ENCODE measurements at places on chromosomes 11 and 22. TPM values are rescaled to one million over a fixed set of nuclear protein-coding genes. Genes with fewer than 3 reads are reported as not detected.

GRCh38 chr11:69140635-69141034 lies 15.1 kb upstream of the SMIM38 start:
- H3K36me3 ChIP-seq: peaks cover 2% of the 10 kb centered on the region
- H3K27ac ChIP-seq: no peak overlapping the region
- H3K27me3 ChIP-seq: no peaks in the 10 kb centered on the region
- no peak for DNase-seq

The TAF6L gene
- 38.6 TPM for total RNA-seq

The ABCC8 gene
- total RNA-seq: not detected

GRCh38 chr22:22547692-22548300 lies 11.3 kb downstream of the PRAME start:
- H3K27me3 ChIP-seq: no peaks in the 10 kb centered on the region
- no peaks in the 10 kb centered on the region for H3K36me3 ChIP-seq
- H3K4me3 ChIP-seq: no peak overlapping the region
- peaks cover 10% of the 10 kb centered on the region for H3K4me1 ChIP-seq
- no peak overlapping the region for H3K27ac ChIP-seq
- DNase-seq: no peak

DNA sequence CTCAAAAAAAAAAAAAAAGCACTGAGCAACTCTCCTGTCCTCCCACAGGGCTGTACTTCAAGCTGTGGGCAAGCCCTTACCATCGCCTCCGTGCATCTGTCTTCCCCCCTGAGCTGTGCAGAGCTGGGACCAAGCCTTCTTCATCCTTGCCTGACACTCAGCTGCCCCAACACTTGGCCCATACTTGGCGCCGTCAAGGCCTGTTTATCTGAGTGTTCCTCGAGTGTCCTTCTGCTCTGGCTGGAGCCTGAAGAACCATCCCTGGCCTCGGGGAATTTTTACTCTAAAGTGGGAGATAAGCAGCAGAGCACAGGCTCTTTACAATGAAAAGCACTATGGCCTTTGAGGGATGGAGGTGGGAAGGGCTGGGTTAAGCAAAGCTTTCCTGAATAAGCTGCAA lies 1.6 kb upstream of the TIRAP start:
- H3K4me3 ChIP-seq: peak overlapping the region; percentile 95
- no peak overlapping the region for H3K27ac ChIP-seq
- peaks cover 35% of the 10 kb centered on the region for H3K4me1 ChIP-seq
- no peaks in the 10 kb centered on the region for H3K27me3 ChIP-seq
- no peak for DNase-seq
- H3K36me3 ChIP-seq: peaks cover 22% of the 10 kb centered on the region

GRCh38 chr11:64934682-64935358 lies 873 bp downstream of the GPHA2 start:
- H3K4me3 ChIP-seq: no peak overlapping the region
- peaks cover 46% of the 10 kb centered on the region for H3K36me3 ChIP-seq
- no peak for DNase-seq
- H3K4me1 ChIP-seq: no peaks in the 10 kb centered on the region
- peaks cover 2% of the 10 kb centered on the region for H3K27me3 ChIP-seq

The USP35 gene
- 3.5 TPM for total RNA-seq

- H3K4me3 ChIP-seq: no peak overlapping the region
- H3K27me3 ChIP-seq: no peaks in the 10 kb centered on the region
- no peaks in the 10 kb centered on the region for H3K36me3 ChIP-seq
- H3K27ac ChIP-seq: no peak overlapping the region
- no peak for DNase-seq
- H3K4me1 ChIP-seq: peaks cover 19% of the 10 kb centered on the region
These were observed 50.1 kb upstream of the FLI1 start for GRCh38 chr11:128643661-128644317.

DNA sequence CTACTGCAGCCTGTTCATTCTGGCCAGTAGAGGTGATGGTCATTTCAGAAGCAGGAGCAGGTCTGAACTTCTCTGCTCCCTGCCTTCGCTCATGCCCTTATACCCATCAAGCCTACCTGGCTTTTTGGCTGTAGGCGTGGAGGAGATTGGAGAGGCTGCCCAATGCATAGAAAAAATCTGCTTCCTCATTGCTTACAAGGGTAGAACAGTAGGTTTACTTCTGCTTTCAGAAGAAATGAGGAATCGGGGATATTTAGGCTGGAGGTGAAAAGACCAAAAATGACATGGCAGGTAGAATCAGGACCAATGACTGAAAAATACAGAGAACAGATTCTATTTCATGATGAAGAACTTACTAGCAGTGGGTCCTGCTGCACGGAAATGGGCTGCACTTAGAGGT lies 72.9 kb upstream of the YWHAH start:
- peaks cover 83% of the 10 kb centered on the region for H3K36me3 ChIP-seq
- no peak for DNase-seq
- peak overlapping the region; percentile 19 for H3K27ac ChIP-seq
- H3K4me3 ChIP-seq: no peak overlapping the region
- no peaks in the 10 kb centered on the region for H3K27me3 ChIP-seq
- peaks cover 18% of the 10 kb centered on the region for H3K4me1 ChIP-seq

DNA sequence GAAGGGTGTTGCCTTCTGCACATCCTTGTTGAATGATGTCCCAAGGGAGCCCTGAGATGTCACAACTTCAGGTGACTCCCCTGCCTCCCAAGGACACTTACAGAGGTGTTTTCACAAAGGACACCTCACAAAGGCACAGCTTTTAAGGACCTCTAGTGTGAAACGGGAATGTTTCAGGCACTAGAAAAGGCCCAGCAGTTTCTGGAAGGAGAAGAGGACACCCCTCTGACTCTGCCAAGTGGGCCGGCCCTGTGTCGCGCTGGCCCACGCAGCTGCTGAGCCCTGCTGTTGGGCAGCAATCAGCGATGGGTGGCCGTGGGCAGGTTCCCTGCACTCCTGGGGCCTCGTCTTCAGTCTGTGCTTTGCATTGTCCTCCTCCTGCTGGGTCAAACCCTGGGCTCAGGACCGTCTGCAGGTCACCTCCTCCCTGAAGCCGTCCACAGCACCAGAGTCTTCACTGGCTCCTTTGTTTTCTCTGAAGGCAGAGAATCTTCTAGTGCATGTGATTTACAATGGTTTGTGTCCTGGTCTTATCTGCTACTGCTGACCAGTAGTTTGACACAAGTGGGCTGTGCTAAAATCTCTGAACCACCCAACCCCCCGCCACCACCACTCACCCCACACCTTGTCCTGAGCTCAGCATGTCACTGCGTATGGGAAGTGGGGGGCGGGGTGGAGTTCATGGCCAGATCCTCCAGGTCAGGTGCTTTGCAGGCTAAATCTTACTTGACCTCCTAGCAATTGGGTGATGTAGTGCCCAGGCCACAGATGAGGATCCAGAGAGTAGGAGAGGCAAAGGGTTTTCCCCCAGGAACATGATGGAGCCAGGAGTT lies 3.2 kb downstream of the LINC01488 start:
- H3K27me3 ChIP-seq: no peaks in the 10 kb centered on the region
- no peak for DNase-seq
- no peak overlapping the region for H3K27ac ChIP-seq
- no peak overlapping the region for H3K4me3 ChIP-seq
- no peaks in the 10 kb centered on the region for H3K4me1 ChIP-seq
- no peaks in the 10 kb centered on the region for H3K36me3 ChIP-seq

GRCh38 chr22:42743501-42743991 lies 22.9 kb upstream of the A4GALT start:
- peaks cover 8% of the 10 kb centered on the region for H3K27me3 ChIP-seq
- DNase-seq: no peak
- H3K4me1 ChIP-seq: peaks cover 3% of the 10 kb centered on the region
- H3K27ac ChIP-seq: no peak overlapping the region
- H3K36me3 ChIP-seq: no peaks in the 10 kb centered on the region

The CYTH4 gene
- total RNA-seq: 40.3 TPM

The PNPLA3 gene
- total RNA-seq: 0.33 TPM

DNA sequence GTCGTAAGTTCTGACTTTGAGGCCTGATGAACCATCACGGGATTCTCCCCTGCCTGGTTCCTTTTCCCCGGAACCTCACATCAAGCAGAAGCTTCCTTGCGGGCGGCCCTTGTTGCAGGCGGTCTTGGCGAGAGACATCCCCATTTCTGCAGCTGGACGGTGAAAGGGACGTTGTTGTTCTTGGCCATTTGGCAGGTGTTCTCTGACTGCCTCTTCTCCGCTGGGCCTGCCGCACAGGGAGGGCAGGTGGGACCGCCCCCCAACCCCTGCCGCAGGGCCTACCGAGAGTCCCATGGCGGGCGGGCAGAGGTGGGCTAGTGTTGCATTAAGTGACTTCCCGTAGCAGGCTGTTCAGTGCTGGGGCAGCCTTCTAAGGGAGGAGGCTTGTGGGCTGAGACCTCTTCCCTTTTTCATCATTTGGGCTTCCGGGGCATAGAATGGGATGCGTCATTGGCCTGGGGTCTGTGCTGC lies 26.9 kb upstream of the GRAMD4 start:
- peak overlapping the region; percentile 91 for H3K27ac ChIP-seq
- H3K4me1 ChIP-seq: peaks cover 66% of the 10 kb centered on the region
- DNase-seq: peak; percentile 54
- H3K4me3 ChIP-seq: peak overlapping the region; percentile 79
- no peaks in the 10 kb centered on the region for H3K36me3 ChIP-seq
- H3K27me3 ChIP-seq: no peaks in the 10 kb centered on the region

Measured in activated B cell treated with CpG ODN at 0.5 μM for 24 hours (primary cell).